ENCODE measurements at places on chromosomes 12 and 14.

DNA sequence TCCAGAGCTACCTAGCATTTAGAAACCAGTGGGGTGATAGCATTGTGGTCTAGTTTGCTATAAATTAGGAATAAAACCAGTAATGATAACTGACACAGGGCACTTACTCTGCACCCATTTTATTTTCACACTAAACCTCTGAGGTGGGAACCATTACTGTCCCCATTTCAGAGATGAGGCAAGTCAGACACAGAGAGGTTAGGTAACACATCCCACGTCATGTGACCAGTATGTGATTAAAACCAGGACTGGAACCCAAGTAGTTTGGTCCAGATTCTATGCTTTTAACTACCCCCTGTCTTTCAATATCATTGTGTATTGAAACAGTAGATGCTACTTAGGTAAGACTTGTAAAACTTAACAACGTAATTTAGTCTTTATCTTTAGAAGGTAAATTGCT, 110.2 kb downstream of the PLXNC1 start:
- no peak for DNase-seq

- peak; percentile 73 for DNase-seq
These were observed 51.5 kb downstream of the NINJ2 start for GRCh38 chr12:611721-612120.

DNA sequence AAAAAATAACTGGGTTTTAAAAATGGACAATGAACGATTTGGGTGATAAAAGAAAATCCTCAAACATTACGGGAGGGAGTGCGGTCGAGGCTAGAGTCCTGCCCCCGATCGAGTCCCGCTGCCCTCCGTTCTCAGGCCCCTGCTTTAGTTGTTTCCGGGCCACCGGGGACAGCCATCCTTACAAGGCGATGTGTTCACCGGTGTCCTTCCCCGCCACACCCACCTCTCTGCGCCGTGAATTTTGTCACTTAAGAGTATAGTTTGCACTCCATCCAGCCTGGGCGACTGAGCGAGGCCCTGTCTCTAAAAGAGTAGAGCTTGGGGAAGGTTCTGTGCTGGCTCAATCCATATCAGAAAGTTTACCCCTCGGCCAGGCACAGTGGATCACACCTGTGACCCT, 2.9 kb downstream of the ULK1 start:
- no peak for DNase-seq

- DNase-seq = no peak
These were observed 14.9 kb upstream of the FIGNL2 start for GRCh38 chr12:51863363-51863932.

GRCh38 chr12:107058190-107058589, 35.2 kb downstream of the CRY1 start:
- DNase-seq = no peak

Measured in inflammatory macrophage treated with lipopolysaccharide for 4 hours (primary cell).